Immature natural killer cell (primary cell): ENCODE measurements at places on chromosomes 3 and 15. TPM values are rescaled to one million over a fixed set of nuclear protein-coding genes. Genes with fewer than 3 reads are reported as not detected.
A peak's percentile ranks its signal among the peaks of the same experiment; 100 is the strongest.

DNA sequence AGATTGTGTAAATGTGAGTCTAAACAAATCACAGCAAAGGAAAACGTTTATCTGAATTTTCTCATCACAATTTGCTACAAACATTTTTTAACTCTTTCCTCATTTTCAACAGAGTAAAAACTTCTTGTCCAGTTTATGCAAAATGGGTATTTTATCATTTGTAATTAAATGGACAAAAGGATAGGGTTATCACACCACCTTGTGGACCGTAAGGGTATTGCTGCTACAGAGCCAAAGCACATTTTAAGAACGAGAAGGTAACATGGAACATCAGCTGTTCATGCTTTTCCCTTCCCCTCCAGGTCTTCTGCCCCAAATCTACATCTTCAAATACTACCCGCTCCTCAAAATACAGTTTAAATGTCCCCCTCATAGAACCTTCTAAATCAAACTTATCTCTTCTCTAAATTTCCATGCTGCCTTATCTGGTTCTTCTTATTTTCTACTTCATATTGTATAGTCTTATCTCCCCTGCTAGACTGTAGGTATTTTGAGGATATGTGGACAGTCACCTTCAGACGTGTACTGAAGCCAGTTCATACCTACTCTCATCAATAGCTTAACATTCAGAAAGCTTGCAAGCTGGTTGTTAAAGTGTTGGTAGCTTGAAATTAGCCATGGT is 12.8 kb upstream of the SETMAR start:
- H3K4me1 ChIP-seq: peaks cover 9% of the 10 kb centered on the region
- H3K27ac ChIP-seq: no peak overlapping the region

The GOLGA6L4 gene
- polyA plus RNA-seq: not detected

The ROPN1 gene
- not detected for polyA plus RNA-seq

GRCh38 chr3:50303013-50303815 is at the start of gene HYAL1:
TSS of gene HYAL1 (minus strand) at chr3:50303574. CDS start at chr3:50302956, 618 bp downstream.
- H3K27me3 ChIP-seq: no peaks in the 10 kb centered on the region
- H3K4me3 ChIP-seq: no peak within 1 kb of the TSS
- H3K36me3 ChIP-seq: no peaks in the 10 kb centered on the region
- DNase-seq: no peak

GRCh38 chr15:40006003-40006402 is 33.0 kb downstream of the SRP14 start:
- no peak overlapping the region for H3K27ac ChIP-seq
- no peaks in the 10 kb centered on the region for H3K4me1 ChIP-seq
- H3K36me3 ChIP-seq: peaks cover 52% of the 10 kb centered on the region
- H3K27me3 ChIP-seq: no peaks in the 10 kb centered on the region

DNA sequence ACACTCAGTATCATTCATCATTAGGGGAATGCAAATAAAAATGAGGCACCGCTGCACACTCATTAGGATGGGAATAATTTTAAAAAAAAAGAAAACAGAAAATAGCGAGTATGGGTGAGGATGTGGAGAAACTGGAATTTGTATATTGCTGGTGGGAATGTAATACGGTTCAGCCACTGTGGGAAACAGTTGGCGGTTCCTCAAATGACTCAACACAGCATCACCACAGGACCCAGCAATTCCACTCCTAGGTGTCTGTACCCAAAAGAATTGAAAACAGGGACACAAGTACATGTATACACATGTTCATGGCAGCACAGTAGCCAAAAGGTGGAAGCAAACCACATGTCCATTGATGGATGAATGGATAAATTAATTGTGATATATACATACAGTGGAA is 35.2 kb upstream of the RFTN1 start:
- H3K4me3 ChIP-seq: no peak overlapping the region
- peaks cover 4% of the 10 kb centered on the region for H3K27me3 ChIP-seq
- no peaks in the 10 kb centered on the region for H3K36me3 ChIP-seq
- H3K4me1 ChIP-seq: peaks cover 66% of the 10 kb centered on the region
- DNase-seq: no peak

DNA sequence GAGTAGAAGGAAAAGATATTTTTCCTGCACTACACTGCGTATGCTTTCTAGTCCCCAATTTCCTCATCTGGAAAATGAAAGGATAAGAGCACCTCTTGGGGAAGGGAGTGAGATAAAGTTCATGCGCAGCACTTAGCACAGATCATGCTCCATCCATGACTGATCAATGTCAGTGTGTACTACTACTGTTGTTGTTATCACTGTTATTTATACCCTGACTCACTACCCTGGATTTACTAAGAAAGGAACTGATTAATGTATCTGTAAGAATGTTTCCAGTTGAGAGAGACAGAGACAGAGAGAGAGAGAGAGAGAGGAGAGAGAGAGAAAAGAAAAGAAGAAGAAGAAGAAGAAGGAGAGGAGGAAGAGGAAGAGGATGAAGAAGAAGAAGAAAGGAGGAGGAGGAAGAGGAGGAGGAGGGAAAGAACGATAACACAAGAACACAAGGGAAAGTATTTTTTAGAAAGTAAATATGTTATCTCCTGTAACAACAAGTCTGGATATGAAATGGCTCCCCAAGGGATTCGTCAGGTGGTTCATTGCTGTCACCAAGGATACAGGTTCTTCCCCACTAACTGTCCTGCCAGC is 212.2 kb upstream of the PROK2 start:
- no peaks in the 10 kb centered on the region for H3K36me3 ChIP-seq
- DNase-seq: no peak
- H3K27ac ChIP-seq: no peak overlapping the region
- H3K4me3 ChIP-seq: no peak overlapping the region
- H3K27me3 ChIP-seq: peaks cover 2% of the 10 kb centered on the region
- H3K4me1 ChIP-seq: no peaks in the 10 kb centered on the region

GRCh38 chr3:60551455-60552209 is 699.6 kb downstream of the FHIT start:
- H3K27me3 ChIP-seq: peaks cover under 1% of the 10 kb centered on the region
- no peak overlapping the region for H3K4me3 ChIP-seq
- DNase-seq: no peak
- H3K4me1 ChIP-seq: peaks cover 9% of the 10 kb centered on the region
- no peaks in the 10 kb centered on the region for H3K36me3 ChIP-seq

The GRM7 gene
- polyA plus RNA-seq: not detected

DNA sequence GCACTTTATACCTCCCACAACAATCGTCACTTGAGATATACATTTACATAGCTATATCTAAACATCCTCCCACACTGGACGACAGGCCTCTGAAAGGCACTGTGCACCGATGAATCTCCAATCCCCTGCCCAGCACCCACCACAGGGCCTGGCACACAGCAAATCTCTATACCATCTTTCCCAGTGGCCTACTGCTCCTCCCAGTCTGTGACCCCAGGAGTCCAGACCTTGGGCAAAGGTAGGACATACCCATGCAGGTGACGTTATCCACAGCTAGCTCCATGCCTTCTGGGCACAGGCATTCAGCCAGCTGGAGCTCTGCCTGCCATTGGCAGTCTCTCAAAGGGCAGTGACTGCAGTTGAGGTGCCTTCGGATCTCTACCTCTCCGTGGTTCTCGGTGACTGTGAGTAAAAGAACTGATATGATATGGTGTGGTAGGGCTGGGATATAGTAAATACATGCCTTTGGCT is 5.8 kb downstream of the LTK start:
- DNase-seq: no peak
- peaks cover 14% of the 10 kb centered on the region for H3K4me1 ChIP-seq
- H3K27me3 ChIP-seq: peaks cover 14% of the 10 kb centered on the region
- no peaks in the 10 kb centered on the region for H3K36me3 ChIP-seq
- no peak overlapping the region for H3K4me3 ChIP-seq
- H3K27ac ChIP-seq: no peak overlapping the region

DNA sequence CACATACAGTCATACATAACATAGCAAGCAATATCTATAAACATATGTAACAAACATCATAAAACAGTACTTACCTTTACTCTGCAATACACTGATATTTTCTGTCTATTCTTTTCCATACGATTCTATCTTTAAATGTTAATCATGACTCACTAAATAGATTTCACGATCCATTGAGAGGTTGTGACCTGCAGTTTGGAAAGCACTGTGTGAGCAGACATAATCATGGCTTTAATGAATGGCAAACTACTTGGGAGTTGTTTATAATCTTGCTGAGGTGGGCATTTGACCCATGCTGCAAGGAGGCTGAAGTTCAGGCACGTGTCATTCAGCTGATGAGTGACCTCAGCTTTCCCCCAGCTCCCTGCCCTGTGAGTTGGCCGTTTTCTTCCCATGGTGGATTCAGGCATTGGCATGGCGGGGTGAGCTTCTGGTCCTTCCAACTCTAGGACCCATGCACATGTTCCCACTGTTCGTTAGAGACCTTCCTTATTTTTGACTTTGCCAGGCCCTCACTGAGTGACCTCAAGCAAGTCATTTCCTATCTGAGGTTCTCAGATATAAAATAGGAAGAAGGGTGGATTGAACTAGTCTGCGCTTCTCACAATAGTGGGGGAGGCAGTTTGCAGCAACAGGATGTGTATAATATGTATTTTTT is 41.7 kb downstream of the PAQR5 start:
- H3K27me3 ChIP-seq: no peaks in the 10 kb centered on the region
- no peak overlapping the region for H3K4me3 ChIP-seq
- DNase-seq: no peak

The SERPINI2 gene
- polyA plus RNA-seq: not detected

- H3K36me3 ChIP-seq: peaks cover 4% of the 10 kb centered on the region
- DNase-seq: no peak
- peak overlapping the region; percentile 65 for H3K27ac ChIP-seq
- peaks cover 65% of the 10 kb centered on the region for H3K4me1 ChIP-seq
- peaks cover 2% of the 10 kb centered on the region for H3K27me3 ChIP-seq
- H3K4me3 ChIP-seq: no peak overlapping the region
Observed at GRCh38 chr15:58462973-58463663, 31.3 kb downstream of the LIPC start.

GRCh38 chr15:70054884-70055387 is 42.8 kb downstream of the TLE3 start:
- H3K27ac ChIP-seq: no peak overlapping the region
- peaks cover 3% of the 10 kb centered on the region for H3K27me3 ChIP-seq
- no peaks in the 10 kb centered on the region for H3K4me1 ChIP-seq
- DNase-seq: no peak
- H3K4me3 ChIP-seq: no peak overlapping the region

GRCh38 chr15:53590380-53590779 is 169.1 kb downstream of the WDR72 start:
- no peak for DNase-seq
- no peaks in the 10 kb centered on the region for H3K27me3 ChIP-seq
- H3K36me3 ChIP-seq: no peaks in the 10 kb centered on the region
